ENCODE measurements at places on chromosomes 11 and 22.
A peak's percentile ranks its signal among the peaks of the same experiment; 100 is the strongest.

DNA sequence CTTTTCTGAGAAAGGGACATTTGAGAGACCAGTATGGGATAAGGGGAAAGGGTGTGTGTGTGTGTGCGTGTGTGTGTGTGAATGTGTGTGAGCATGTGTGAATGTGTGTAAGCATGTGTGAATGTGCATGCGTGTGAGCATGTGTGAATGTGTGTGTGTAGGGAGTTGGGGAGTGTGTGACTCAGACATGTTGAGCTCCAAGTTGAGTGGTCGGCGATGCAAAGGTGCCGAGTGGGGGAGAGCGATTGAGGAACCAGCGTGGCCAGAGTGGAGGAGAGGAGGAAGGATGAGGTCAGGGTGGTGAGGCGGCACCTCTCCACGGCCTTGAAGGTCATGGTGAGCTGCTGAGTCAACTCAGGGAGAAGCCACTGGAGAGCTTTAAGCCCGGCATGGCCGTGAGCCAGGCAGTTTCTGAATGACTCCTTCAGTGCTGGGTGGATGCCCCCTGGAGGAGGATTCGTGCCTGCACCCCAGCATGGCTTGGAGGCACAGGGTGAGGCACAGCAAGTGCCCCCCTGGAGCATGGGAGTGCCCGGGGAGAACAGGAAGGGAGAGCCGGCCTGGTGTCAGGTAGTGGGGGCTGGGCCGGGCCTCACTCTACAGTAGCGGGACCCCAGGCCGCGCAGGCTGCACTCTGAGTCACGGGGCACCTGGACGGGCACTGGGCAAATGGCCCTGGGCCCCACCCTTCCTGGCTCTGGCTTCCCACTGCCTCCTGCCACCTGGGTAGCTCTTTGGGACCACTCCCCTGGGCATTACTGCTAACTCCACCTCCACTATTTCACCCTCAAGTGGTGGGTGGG lies 8.2 kb upstream of the CCDC88B start:
- no peak for DNase-seq

- DNase-seq = peak; percentile 67
Measured at GRCh38 chr22:29152045-29152953, 53.4 kb upstream of the EMID1 start.

DNA sequence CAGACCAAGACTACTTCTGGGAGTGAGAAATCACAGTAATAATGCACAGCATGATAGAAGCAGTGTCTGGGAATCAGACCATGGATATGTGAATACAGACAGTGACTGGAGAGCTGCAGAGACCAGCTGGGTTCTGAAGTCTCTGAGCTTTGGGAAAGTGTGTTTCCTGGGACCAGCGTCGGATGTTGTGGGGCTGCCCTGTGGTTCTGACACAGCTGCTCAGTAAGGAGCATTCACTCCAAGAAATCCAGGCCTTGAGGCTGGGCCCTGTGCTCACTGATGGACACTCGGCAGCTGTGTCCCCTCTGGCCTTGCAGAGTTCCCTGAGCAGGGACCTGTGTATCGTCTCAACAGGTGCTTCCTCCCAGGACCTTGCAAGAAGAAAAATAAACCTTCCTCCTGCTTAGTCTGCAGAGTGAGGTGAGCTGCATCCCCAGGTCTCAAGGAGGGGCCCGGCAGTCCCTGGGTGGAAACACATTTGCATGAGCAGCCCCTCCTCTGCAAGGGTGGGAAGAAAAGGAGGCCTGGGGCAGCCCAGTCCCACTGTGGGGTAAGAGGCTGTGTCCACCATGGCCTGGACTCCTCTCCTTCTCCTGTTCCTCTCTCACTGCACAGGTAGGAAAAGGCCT lies 107.9 kb downstream of the VPREB1 start:
- no peak for DNase-seq

GRCh38 chr11:36039471-36039870 lies 95.6 kb downstream of the LDLRAD3 start:
- DNase-seq = no peak

DNA sequence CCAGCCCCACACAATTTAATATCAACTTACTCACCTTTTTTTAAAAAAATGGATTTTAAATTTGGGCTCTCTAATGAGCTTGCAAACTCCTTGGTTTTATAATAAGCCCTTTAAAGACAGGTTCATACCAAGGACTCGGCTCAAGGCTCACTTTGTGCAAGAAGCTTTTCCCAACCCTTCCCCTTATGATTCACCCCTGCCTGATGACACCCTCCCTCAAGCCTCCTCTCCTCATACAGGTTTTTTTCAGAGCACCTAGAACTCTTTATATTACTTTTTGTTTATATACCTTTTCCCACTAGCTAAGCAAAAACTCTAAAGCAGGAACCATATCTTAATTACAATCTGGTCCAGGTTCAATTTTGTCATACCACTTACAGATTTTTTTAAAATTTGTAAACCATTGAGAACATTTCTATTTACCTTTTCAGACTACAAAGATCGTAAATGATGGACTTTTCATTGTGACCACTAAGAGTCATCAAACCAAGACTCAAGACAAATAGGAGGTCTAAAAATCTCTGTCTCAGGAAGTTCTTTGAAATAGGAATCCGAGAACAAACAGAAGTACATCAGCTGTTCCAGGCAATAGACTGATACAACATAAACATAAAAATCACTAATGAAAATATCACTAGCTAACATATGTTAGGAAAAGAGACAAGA lies 13.1 kb upstream of the EXPH5 start:
- DNase-seq = no peak

DNA sequence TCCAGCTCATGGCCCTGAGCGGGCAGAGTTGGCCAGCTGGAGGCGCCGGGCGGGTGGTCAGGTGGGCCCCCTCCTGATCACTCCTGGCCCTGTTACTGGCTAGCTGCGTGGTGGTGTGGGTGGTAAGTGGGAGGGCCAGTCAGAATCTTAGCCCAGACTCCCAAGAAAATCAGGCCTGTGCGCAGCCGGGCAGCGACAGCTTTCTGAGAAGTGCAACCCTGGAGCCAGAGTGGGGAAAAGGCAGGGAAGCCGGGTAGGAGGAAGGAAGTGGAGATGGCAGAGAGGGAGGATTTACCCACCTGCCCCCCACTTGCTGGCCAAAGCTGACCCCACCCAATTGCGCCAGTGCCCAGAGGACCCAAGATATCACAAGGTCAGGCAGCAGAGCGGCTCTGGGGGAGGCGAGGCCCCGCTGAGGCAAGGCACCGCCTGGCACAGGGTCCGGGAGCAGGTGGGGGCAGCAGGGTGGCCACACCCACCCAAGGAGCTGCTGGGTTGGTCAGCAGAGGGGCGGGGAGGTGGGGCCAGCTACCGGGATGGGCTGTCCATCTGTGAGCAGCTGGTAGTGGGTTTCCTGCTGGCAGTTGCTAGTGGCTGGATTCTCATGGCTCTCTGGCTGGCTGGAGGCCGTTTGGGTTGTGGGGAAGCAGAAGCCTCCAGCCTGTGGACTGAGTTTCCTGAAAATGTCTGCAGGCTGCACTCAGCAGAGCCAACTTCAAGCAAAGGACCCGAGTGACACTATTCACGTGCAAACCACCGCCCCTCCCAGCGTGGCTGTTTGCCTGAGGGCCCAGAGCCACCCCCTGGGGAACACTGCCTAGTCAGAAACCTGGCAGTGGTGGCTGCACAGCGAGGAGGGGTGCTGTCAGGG lies 196.4 kb downstream of the IGLL1 start:
- peak; percentile 82 for DNase-seq

- DNase-seq = no peak
Measured at GRCh38 chr11:73983741-73984538, 1.3 kb upstream of the UCP2 start.

DNA sequence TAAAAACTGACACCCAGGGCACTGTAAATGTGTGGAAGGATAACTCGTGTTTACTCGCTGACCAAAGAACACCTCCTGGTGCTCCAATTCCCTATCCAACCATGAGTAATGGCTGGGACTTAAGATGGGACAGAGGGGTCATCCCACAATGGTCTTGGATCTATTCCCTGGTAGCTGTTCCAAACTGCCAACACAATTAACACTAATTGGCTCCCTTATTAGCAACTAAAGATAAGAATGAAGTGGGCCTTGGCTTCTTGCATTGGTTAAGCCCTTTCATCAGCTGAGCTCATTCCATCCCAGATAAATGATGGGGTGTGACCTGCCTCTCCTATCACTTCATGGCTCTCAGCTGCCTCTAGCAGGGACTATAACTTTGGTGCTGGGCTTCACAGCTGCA lies 1.5 kb upstream of the SIK3 start:
- peak; percentile 44 for DNase-seq

DNA sequence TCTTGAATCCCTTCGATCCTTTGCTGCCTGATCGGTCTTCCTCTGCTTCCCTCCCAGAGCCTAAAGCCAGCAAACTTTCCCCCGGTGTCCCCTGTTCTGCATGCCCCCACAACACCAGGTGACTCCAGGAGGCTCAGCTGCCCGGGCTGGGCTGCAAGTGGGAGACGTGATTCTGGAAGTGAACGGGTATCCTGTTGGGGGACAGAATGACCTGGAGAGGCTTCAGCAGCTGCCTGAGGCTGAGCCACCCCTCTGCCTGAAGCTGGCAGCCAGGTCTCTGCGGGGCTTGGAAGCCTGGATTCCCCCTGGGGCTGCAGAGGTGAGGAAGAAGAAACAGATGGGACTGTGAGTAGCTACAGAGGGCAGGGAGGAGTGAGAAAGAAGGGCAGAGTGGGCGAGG lies 3.6 kb downstream of the NHERF4 start:
- DNase-seq = no peak

DNA sequence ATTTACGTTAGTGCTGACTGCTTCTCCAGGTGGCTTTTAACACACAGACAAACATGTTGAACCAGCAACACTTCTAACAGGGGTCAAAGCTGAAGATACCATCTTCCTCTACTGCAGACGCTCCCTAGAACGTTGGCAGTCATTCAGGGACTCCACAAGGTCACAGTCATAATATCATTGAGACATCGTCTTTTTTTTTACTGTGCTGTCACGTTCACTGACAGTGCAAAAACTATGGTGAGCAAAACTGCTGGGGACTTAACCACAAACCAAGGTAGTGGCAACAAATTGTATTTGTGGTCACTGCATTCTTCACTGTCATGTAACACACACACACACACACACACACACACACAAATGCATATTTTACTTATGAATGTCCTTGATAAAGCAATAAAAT lies 244.9 kb downstream of the CASP12 start:
- no peak for DNase-seq

DNA sequence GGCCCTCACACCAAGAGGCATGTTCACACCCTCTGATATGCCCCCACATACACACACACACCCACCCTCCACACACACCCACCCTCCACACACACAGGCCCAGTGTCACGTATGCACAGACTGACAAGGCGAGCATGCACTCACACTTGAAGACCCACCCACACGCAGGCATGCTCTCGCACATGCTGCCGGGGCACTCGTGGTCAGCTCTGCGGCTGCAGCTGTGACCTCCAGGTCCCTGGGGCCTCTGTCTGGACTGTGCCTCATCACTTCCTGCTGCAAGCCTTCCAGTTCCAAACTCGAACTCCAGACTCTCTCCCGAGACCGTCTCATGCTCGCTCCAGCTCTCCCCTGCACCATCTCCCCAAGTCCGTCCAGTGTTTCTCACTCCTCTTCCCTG lies 9.5 kb downstream of the DCHS1 start:
- no peak for DNase-seq

DNA sequence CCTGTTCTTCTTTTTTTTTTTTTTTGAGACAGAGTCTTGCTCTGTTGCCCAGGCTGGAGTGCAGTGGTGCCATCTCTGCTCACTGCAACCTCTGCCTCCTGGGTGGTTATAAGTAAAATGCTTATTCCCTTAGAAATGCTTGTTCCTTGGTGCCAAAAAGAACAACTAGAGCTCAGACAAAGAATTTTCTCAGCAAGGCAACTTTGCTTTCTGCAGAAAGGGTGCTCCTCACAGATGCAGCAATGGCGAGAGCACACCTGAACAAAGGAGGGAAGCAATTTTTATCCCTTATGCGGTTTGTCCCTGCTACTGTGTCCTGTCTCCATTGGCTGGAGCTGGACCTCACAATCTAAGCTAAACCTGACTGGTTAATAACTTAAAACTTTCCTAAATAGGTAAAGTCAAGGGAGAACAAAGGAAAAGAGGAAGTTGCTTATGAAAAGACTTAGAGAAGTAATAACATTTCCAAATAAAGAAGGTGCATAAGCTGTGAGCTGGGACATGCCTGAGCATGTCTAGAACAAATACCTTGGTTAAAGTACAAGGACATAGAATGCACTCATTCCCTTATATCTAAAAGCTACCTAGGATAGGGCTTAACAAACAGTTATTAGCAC lies 90.0 kb upstream of the PRR5 start:
- DNase-seq = no peak

DNA sequence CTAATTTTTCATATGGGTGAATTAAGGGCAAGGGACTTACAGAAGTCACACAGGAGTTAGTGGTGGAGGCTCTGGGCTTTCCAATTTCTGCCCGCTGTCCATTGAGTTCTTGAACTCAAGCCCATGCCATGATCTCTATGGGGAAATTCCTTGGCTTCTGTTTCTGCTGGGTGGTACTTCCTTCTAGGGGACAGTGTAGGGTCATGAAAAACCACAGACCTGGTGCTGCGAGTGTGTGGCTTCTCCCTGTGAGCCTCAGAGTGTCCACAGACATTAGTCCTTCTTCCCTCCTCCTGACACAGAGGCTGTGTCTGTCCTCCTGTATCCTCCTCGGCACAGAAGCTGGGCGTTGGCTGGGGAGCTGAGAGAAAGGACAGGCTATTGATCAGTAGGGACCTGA lies 6.3 kb upstream of the SEZ6L start:
- DNase-seq = no peak

- DNase-seq = no peak
Measured at GRCh38 chr11:125978778-125979407, 33.0 kb downstream of the VSIG10L2 start.

DNA sequence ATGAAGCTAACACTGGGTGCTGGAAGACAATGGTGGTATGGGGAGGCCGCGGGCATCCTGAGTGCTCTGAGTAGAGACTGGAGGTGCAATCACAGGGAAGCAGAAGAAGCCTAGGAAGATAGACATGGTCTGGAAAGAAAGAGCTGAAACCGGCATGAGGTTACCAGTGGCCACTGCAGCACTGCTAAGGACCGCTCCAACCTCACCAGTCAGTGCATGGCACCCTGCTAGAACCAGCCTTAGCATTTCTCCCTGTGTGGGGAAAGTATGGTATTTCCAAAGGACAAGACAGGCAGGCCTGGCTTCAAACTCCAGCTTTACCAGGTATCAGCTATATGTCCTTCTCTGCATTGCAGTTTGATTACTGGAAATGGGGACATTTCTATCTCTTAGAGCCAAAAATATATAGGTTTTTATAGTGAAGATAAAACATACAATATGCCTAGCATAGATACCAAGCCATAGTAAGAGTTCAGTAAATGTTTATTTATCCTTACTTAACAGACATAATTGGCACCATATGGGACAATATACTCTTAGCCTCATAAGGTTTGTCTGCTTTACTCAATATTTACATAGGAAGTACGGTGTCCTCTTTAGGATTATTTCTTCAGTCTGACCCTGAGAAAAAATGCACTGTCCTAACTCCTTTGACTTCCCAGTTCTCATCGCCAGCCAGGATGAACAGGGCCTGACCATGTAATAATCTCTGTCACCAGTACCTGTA lies 231.1 kb downstream of the TENM4 start:
- DNase-seq = no peak
